ENCODE measurements at places on chromosomes 1 and 21. TPM values are rescaled to one million over a fixed set of nuclear protein-coding genes. Genes with fewer than 3 reads are reported as not detected.

GRCh38 chr1:220170836-220171526 lies 77.0 kb downstream of the IARS2 start:
- no peak for DNase-seq

DNA sequence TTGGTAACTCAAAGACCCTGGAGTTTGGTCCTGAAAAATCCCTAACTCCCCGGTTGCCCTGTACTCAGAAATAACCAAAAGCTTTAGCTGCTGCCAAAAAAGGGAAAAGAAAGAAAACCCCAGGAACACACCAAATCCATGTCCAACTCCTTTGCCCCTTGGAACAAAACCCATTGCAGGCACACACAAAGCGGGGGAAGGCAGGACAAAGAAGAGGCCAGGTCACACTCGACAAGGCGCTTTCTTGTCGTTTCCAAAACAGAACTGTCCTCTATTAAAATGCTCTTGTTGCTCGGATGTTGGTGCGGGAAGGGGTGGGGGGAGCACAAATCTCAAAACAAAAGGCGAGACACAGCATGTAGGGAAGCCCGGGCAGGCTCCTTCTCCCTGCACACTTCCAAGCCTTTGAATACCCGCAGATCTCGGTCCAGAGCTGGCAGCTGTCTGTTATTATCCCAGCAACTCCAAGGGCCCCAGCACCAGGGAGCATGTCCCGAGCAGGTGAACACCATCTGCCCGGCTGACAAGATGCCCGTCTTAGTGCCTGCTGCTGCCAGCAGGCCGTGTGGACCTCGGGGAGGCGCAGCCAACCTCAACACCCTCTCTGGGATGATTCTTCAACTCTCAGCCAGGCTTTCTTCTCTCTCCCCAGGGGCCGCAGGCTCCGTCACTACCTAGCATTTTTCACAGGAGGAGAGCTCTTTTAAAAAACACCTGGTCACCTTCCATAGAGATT lies 96.4 kb downstream of the SSBP3 start:
- DNase-seq = no peak

HIVEP3 gene
- total RNA-seq = 5.8 TPM

GRCh38 chr1:82392513-82392912 lies 591.8 kb downstream of the ADGRL2 start:
- DNase-seq = no peak

GRCh38 chr1:73065339-73066041 lies 783.2 kb upstream of the NEGR1 start:
- DNase-seq = no peak

DNA sequence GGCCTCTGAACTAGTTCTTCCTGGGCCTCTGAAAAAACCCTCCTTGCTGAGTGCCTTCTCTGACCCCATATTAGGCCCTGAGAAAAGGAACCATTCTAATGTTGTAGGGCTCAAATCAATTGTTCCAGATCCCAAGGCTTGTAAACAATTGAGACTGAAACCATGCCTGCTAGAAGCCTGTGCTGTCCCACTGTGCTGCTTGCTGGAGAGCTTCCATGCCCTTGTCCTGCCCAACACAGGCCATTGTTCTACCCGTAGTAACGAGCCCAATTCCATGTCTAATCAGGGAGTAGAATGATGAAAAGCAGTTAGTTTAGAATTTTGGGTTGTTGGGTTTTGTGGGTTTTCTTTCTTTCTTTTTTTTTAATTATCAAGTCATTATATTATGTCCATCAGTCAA lies 47.4 kb downstream of the ZNF281 start:
- no peak for DNase-seq

GRCh38 chr1:209838537-209838936 lies 10.8 kb downstream of the UTP25 start:
- DNase-seq = no peak

DNA sequence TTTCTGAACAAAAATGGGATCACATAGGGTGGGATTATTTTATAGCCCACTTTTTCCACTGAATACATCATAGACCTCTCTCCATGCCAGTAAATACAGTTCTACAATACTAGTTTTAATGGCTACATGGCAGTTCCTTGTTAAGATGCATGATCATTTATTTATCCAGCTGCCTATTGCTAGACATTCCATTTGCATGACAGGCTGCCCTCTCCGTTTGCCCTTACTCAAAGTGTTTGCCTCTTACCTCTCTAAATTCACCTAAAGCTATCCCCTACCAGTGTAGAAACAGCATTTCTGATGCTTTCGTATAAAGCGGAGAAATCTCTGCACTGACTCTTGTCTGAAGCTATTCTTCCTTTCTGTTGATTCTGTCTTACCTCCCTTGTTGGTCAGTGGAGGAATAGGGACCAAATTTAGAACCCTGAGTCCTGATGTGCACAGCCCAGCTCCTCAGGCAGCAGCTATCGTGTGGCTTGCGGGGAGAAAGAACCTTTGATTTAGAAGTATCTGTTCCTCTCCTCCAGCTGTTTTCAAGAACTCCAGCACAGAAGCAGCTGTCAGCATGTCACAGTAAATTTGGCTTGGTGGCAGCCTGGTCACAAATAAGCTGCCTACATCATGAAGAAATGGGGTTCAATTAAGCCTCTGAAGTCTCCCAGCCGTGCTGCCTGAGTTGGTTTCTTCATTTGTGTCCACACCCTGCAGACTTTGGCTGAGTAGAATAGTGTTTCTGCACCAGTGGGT lies 337.3 kb downstream of the PRDM2 start:
- DNase-seq = no peak

All from kidney epithelial cell (primary cell).